ENCODE measurements at places on chromosomes 11 and 22.

DNA sequence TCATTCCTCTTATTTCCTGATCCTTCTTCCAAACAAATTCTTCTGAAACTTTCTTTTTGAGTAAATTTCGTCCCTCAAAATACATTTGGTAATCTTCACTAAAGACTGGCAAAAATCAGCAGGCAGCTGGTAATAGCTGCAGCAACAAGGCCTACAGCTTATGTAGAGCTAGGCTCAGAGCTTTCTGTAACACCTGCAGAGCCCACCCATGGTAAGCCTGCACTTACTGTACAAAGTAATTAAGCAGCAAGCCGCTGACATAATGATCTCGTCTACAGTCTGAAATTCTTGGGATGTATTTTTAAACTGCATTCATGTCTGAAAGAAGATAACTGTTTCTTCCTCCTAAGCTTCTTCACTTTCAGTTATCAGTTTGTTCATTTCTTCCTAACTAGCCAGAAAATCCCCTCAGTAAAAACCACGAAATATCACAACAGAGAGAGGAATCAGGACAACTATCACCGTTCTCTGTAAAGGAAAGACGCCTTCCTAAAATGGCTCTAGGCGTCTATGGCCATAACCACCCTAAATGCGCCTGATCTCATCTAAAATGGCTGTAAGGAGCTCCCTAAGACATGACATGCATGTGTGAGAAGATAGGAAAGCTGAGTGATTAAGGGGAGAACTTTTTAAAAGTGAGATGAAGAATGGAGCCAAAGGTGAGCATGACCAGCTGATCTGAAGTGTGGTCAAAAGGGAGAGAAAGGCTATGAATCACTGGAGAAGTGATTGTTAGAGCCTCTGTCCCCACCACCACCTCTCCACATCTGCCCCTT, 56.2 kb downstream of the DENND5A start:
- no peak for DNase-seq

DNA sequence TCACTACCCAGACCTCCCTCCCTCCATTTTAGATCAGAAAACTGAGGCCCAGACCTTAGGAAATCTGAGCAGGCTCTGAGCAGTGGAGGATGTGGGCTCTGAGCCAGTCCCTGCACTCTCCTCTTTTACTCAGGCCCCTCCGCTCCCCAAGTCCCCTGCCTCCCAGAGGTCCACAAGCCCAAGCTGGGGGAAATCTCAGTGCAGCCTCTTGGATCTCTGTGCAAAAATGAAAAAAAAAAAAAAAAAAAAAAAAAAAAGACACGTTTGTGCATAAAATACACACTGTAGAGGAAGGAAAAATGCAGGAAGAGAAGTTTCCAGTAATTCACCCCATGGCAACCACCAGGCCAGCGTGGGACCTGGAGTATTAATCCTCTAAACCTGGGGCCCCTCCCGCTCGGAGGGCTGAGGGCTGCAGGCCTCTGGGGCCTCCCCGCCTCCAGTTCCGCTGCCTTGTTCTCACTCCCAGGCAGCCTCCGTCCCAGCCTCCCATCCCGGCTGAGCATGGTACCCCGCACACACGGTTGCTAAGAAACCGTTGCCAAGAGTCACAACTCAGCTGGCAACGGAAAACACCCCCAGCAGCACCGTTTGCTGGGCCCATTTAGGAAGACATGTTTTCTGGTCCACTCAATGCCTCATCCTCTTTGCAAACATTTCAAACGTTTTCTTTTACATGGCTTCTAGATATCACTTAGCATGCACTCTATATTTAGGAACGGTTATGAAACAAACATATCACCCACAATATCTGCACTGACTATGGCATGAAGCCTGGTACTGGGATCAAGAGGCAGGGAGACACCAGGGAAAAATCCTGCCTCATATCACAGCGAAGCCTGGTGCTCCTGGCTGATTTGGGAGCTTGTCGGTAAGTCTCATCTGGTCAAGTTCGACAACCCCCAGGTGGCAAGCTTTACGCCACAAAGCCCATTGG, 227.5 kb downstream of the CTTN start:
- no peak for DNase-seq

- no peak for DNase-seq
These were observed 964.9 kb upstream of the CCDC90B start for GRCh38 chr11:84250834-84251613.

GRCh38 chr22:45959719-45960476, 17.1 kb downstream of the WNT7B start:
- DNase-seq = no peak

DNA sequence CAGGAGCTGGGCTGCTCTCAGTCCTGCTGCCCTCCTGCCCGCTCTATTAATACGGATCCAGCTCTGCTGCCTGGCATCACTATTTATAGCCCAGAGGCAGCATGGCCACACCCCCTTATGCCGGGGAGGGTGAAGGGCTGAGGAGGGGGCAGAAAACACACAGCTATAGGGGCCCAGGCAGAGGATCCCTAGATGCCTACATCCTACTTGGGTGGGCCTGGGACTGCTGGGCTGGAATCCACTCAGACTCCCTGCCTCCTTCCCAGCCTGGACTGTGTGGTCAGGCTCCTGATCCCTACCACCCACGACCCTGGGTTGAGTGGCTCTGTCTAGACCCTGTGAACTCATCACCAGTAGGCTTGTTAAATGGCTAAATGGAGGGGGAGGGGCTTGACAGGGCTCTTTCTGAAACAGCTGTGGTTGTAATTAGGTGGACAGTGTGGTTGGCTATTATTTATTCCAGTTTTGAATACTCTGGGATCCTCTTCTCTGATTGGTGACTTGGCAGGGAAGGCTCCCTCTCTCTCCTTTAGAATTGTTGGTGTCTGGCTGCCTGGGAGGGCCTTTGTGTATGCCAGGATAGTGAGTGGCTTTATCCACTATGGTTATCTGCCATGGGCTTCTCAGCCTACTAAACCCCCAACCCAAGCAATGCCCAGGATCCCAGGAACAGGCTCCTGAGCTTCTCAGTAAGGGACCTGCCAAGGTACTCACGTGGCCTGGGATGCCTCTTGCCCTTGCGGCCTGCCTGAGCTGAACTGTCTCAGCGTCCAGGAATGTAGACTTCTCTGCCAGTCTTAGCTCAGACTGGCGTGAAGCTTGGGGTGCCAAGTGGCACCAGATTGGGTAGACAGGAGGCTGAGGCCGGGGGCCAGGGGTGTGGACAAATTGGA, 15.2 kb downstream of the PHLDB1 start:
- DNase-seq = peak; percentile 86

- DNase-seq = no peak
These were observed 6.0 kb downstream of the CSNK1E start for GRCh38 chr22:38311323-38311620.

DNA sequence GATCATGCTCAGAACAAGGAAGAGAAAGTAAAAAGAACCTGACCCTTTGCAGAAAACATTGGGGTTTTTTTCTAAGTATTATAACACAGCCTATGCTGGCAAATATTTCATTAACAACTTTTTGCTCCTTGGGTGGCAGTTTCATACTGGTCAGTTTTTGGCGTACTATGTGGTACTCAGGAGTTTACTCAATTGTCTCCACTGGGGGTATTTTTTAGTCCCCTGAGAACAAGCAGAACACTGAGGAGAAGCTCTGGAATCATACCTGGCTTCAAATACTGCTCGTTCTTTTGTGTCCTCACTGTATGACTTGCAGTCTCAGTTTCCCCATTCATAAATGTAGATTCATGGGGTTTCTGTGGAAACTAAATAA, 90.4 kb downstream of the SERGEF start:
- DNase-seq = no peak

- DNase-seq = no peak
These were observed 4.3 kb downstream of the LARGE2 start for GRCh38 chr11:45926536-45927331.

- DNase-seq = peak; percentile 91
These were observed 19.6 kb downstream of the KCTD21 start for GRCh38 chr11:78168539-78169477.

GRCh38 chr11:108319541-108320145, 96.8 kb downstream of the ATM start:
- DNase-seq = peak; percentile 48

DNA sequence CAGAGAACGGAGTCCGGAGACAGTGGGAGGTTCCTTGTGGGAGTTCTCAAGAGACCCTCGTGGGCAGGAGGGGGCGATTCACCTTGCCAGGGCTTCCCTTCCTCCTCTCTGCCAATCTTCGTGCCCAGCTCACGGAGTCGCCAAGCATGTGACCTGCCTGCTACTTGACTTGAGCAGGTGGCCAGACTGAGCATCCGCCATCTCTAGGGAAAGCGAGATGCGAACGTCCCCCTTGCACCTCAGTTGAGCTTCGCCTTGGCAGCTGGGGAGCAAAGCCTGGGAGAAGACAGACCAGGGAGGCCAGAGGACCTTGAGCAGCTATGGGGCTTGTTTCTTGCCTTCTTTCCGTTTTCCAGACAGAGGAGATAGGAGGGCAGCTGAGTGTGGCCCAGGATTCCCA, 123.2 kb downstream of the GRIK4 start:
- DNase-seq = no peak

DNA sequence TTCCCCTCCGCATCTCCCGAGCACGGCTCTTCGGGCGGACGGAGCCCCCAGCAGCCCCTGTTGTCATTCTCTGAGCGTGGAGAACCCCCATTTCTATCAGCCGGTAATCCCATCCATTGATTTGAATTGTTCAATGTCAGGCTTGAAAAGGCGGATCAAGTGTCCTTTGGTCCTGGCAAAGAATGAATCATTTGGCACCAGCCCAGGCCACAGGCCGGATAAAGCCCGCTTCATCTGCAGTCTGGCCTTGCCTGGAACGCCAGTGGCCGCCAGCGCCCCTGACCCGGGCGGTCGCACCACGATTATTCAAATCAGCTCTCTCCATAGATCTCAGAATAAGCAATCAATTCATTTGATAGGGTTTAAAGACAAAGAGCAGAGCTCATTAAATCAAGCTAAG, 188.9 kb downstream of the BRD1 start:
- no peak for DNase-seq

GRCh38 chr11:11464555-11464954, 111.5 kb upstream of the CSNK2A3 start:
- DNase-seq = no peak

GRCh38 chr11:12512826-12513395, 135.5 kb downstream of the PARVA start:
- DNase-seq = no peak

DNA sequence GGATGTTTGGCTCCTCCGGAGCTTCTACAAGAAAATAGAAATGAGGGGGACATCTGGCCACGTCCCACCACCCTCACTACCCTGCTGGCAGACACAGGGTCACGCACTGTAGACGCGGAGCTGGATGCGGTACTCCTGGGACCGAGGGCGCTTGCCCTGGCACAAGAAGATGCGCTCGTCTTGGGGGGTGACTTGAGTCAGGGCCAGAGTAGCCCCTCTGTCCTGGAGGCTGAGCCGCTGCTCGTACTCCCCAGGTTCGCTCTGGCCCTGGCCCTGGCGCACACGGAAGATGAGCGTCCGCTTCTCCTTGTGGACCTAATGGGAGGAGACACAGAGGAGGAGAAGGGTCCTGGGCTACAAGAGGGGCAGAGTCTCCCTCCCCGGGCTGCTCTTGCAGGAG, 2.2 kb downstream of the MCAM start:
- no peak for DNase-seq

- peak; percentile 69 for DNase-seq
These were observed 178.3 kb downstream of the SNX19 start for GRCh38 chr11:130737866-130738431.

DNA sequence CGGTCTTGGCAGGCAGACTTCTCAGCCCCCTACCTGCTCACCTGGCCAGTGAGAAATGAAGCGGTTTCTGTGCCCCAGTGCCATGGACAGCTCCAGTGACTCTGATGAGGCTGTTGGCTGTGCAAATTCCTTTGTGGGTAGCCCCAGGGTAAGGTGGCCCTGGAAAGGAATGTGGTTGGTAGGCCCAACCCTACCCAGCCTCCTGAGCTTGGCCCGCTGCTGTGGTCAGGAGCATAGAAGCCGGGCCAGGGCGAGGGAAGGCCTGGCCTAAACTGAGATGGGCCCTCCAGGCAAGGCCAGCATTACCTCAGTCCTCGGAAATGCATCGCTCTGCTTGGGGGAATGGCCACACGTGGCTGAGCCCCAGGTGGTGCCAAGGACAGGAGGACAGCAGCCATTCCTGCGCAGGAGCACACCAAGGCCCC, 16.9 kb downstream of the DAGLA start:
- DNase-seq = no peak

GRCh38 chr11:126978165-126978564, 22.4 kb downstream of the KIRREL3 start:
- no peak for DNase-seq

- DNase-seq = no peak
These were observed 315.7 kb downstream of the INSC start for GRCh38 chr11:15430381-15430780.

GRCh38 chr11:2724104-2724503, 24.3 kb upstream of the KCNQ1OT1 start:
- DNase-seq = no peak

GRCh38 chr11:30855383-30856006, 269.3 kb upstream of the MPPED2 start:
- peak; percentile 28 for DNase-seq

GRCh38 chr22:42929838-42930155, 72.7 kb upstream of the ARFGAP3 start:
- no peak for DNase-seq

GRCh38 chr11:35810045-35810645, 133.7 kb upstream of the LDLRAD3 start:
- DNase-seq = no peak

- no peak for DNase-seq
These were observed 328.1 kb downstream of the CASP12 start for GRCh38 chr11:104570078-104570701.

DNA sequence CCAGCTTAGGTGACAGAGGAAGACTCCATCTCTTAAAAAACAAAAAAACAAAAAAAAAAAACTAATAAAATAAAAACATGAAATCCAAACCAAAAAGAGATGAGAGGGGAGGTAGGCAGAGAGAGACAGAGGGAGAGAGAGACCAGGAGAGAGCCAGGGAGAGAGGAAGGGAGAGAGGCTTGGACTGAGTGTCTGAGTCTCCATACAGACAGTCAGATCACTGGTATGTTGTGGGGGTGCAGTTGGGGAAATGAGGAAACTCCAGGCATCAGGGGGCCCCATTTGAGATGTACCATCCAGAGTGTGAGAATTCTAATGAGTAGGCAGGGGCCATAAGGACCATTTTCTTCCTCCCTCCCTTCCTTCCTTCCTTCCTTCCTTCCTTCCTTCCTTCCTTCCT, 53.1 kb upstream of the SEPTIN5 start:
- DNase-seq = no peak

- DNase-seq = peak; percentile 32
These were observed 64.6 kb downstream of the KCNJ1 start for GRCh38 chr11:128802358-128802981.

DNA sequence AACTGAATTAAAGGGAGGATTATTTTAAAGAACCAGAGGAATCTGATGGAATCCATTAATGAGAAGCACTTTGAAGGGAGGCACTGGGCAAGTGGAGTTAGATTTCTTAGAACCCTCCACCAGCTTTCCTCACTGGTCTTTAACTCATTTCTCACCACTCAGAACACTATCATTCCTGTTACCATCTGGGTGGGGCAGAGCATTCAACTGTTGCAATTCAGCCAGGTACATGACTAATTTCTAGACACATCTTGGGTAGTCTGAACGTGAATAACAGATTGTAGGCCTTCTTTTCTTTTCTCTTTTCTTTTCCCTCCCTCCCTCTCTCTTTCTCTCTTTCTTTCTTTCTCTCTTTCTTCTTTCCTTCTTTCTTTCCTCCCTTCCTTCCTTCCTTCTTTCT, 15.5 kb upstream of the MMP1 start:
- DNase-seq = no peak
